Amniotic epithelial cell (primary cell): ENCODE measurements at places on chromosomes 5 and 9.

DNA sequence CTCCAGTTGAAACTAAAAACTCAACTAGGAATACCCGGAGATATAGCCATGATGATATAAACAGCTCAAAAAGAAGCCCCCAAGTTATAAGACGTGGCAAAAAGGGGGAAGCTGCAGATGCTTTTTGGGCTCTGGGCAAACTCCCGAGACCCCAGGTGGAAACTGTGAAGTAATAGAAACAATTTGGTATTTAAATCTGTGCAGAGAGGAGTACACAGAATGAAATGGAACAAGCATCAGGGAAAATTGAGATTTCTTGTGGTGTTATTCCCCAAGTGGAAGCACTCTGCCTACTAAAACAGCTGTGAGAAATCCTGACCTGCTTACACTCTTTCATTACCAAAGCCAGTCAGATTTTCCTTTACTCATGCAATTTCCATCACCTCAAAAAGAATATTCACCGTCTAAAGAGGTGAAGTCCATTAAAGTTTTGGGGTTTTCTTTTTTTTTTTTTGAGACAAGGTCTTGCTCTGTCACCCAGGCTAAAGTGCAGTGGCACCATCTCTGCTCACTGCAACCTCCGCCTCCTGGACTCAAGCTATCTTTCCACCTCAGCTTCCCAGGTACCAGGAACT is 23.5 kb downstream of the SAXO1 start:
- DNase-seq: no peak

- DNase-seq: no peak
Measured at GRCh38 chr5:122774519-122774860, 390 bp upstream of the SNX2 start.

DNA sequence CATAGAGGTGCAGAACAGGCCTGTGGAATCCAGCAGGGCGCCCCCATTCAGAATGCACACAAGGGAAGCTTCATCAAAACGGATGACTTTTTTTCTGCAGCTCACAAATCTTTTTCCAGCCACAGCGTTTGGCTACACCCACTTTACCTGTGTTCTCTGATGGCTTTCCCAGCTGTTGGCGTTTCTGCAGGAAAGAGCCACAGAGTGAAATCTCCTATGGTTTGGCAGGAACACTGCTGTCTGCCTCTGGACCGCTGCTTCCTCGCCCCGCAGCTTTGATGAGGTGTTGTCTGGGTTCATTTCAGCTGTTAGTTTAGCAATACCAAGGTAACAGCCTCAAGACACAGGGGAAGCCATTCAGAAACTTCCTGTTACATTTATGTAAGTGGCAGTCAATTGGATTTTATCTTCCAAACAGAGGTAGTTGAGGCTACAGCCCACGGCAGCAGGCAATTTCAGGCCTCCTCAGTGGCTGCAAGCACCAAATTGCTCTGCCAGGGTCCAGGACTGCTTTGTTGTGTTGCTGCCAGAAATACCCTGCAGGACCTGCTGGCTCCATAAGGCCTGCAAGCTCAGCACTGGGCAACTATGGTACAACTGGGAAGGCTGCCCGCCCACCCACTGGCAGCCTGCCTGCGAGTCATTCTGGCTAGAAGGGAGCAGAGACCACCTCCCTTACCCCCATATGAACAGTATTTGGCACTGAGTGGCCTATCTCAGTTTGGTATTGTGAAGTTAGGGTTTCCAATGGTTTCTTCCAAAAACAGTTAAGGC is 96.7 kb downstream of the MVB12B start:
- no peak for DNase-seq

DNA sequence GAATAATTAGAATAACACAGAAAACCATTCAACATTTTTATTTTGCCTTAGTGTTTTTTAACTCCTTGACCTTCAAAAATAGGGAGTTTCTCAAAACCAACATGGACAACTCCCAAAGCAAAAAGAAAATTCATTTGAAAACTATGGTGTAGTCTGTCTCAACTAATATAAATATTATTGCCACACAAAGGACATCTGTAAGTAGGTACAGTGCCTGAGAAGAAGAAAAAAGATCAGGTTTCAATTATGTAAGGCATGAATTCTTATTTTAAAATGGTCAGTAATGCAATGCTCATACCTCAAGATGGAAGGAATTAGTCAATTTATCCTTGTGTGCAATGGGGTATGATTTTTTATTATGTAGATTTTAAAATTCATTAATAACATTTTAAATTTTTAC is 109.6 kb upstream of the CNTLN start:
- no peak for DNase-seq

- no peak for DNase-seq
Measured at GRCh38 chr5:160837211-160837610, 14.8 kb downstream of the ATP10B start.

DNA sequence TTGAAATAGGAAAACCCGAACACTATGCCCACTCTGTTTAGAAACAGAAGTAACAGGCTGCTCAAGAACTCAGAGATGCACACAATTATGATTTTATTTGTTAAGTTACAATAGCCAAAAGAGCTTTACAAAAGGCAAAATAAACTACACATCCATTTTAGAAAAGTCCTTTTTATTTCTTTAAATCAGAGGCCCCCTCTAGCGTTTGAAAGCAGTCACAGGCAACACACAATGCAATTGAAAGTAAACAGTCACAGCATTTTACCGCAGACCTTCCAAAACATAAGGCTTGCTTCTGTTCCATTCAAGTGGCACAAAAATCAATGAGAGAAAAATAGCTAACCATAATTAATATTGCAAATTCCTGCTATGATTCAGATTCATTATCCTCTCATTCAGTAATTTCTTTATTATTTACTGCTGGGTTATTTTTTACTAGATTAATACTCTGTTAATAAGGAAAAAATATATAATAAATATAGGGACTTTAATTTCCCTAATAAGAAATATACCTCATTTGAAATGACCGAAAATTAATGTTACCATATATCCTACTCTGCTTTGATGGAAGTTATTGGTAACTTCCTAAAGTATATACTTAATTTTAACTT is 78.3 kb downstream of the CEP120 start:
- DNase-seq: peak; percentile 43

- no peak for DNase-seq
Measured at GRCh38 chr5:83555263-83555662, 83.7 kb downstream of the VCAN start.

DNA sequence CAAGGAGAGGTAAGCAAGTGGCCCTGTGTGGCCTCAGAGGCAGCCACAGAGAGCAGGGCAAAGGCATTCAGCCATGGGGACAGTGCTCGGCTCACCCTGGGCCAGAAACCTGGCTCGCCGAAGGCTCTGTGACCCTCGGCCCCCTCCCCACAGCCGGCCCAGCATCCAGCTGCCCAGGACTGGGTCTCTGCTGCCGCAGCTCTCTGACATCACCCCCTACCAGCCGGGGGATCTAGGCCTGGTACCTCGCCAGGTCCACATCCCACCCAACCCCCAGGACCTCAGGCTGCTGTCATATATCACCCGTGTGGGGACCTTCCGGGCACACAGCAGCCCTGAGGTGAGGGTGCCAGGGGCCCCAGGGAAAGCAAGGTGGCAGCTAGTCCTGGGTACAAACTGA is 2.6 kb downstream of the PTRH1 start:
- DNase-seq: no peak
